Cerebellum (tissue), 4 donors: ENCODE measurements at places on chromosomes 12 and 14. TPM values are rescaled to one million over a fixed set of nuclear protein-coding genes. Genes with fewer than 3 reads are reported as not detected.

The CDK4 gene
- total RNA-seq: 48.5 TPM

The FLVCR2 gene
- total RNA-seq: 6.4 TPM

The MYF5 gene
- not detected for total RNA-seq

The NINJ2 gene
- 0.82 TPM for total RNA-seq

The RASSF3 gene
- total RNA-seq: 4.5 TPM

The SHMT2 gene
- 34.8 TPM for total RNA-seq

The VRTN gene
- total RNA-seq: not detected

The B3GNT4 gene
- 8.3 TPM for total RNA-seq

The SERPINA9 gene
- not detected for total RNA-seq

The IL26 gene
- not detected for total RNA-seq

The CD4 gene
- total RNA-seq: 3.3 TPM

The STYK1 gene
- total RNA-seq: 4.9 TPM

The OR6C65 gene
- total RNA-seq: not detected

The TMPRSS12 gene
- not detected for total RNA-seq

The ASIC1 gene
- total RNA-seq: 20.5 TPM

The MANSC4 gene
- total RNA-seq: 0.27 TPM

The PLCZ1 gene
- total RNA-seq: 0.82 TPM

The MORN3 gene
- total RNA-seq: 1.6 TPM

The EPYC gene
- not detected for total RNA-seq

The ANO4 gene
- 44.3 TPM for total RNA-seq

The TCL1B gene
- not detected for total RNA-seq

The DEPDC4 gene
- total RNA-seq: 2.8 TPM

The DPY19L2 gene
- total RNA-seq: 43.7 TPM

The TPPP2 gene
- total RNA-seq: not detected

The RIN3 gene
- total RNA-seq: 1.5 TPM

The GPR84 gene
- 0.36 TPM for total RNA-seq

The RNASE2 gene
- not detected for total RNA-seq

The FBXO21 gene
- total RNA-seq: 148 TPM

The C3AR1 gene
- 1.8 TPM for total RNA-seq

The TOMM20L gene
- not detected for total RNA-seq

The KLRG1 gene
- total RNA-seq: 10.5 TPM

The RPL6 gene
- 582 TPM for total RNA-seq
